Fibroblast of villous mesenchyme (primary cell): ENCODE measurements at places on chromosomes 12 and 14. TPM values are rescaled to one million over a fixed set of nuclear protein-coding genes. Genes with fewer than 3 reads are reported as not detected.
A peak's percentile ranks its signal among the peaks of the same experiment; 100 is the strongest.

- DNase-seq: no peak
These were observed 37.1 kb downstream of the CMKLR1 start for GRCh38 chr12:108302016-108302402.

OVCH1 gene
- total RNA-seq: under 0.01 TPM in 2 replicates

KCNJ8 gene
- 5.2 and 19.4 TPM in 2 replicates for total RNA-seq

GRCh38 chr12:68739891-68740290 lies 6.1 kb upstream of the SLC35E3 start:
- no peak for DNase-seq

DNA sequence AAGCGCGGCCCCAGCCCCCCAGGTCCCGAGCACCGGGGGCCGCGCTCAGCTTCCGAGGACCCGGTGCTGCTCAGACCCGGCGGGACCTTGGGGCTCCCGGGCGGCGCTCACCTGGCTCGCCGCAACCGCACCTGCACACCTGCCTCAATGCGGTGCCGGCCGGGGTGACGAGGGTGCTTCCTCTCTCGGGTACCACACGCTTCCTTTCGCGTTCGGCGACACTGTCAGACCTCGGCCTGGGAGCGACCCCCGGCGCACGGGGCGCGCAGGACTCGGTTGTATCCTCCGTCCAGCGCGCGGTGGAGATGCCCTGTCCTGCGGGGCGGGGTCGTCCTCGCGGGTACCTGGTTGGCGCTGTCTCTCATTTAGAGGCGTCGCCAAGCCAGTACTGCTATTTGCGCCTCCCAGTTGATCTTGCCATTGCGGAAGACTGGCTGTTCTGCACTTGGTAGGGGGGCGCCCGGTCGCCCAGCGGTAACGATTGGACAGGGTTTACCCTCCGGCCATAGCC lies 718 bp downstream of the PACS2 start:
- peak; percentile 42 for DNase-seq

HAL gene
- not detected in 2 replicates for total RNA-seq

GRCh38 chr12:97960225-97960624 lies 497.6 kb downstream of the RMST start:
- DNase-seq: no peak

RASAL1 gene
- total RNA-seq: not detected in 2 replicates

- DNase-seq: no peak
These were observed 37.4 kb downstream of the MMAB start for GRCh38 chr12:109535863-109536250.

C12orf43 gene
- total RNA-seq: 13.0 and 14.2 TPM in 2 replicates

DNA sequence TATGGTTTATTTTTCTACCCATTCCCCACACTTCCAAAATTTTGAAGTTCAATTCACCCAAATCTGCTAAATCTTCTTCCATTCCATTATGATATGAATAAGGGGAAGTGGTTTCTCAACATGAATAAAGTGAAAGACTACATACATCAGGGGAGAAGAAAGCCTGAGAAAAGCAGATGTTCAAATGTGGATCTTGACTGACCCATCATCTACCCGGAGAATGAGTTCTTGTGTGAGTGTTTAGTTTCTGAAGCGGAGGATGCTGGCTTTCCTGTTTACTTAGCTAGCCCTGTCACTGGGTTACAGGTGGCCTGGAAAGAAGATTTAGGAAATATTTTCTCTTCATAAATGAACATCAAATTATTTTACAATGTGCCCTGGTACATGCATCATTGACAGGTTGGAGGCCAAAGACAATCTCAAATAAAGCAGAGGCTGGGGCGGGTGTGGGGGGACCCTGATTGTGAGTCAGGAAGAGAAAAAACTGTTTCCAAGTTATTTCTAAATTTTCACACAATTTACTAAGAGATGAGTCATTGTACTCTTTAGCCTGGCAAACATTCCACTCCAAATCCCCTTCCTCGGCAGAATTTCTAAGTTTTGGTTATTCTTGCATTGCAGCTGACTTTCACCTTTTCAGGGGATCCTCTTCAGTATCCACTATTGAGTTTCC lies 135.6 kb downstream of the SLC25A21 start:
- DNase-seq: no peak

- DNase-seq: peak; percentile 42
These were observed 6.6 kb downstream of the SLC38A2 start for GRCh38 chr12:46365951-46366379.

- DNase-seq: peak; percentile 52
These were observed at the start of gene IGFBP6 for GRCh38 chr12:53097564-53098353. Gene IGFBP6 (plus strand): TSS chr12:53097667. CDS start chr12:53097718, 51 bp downstream.

DNA sequence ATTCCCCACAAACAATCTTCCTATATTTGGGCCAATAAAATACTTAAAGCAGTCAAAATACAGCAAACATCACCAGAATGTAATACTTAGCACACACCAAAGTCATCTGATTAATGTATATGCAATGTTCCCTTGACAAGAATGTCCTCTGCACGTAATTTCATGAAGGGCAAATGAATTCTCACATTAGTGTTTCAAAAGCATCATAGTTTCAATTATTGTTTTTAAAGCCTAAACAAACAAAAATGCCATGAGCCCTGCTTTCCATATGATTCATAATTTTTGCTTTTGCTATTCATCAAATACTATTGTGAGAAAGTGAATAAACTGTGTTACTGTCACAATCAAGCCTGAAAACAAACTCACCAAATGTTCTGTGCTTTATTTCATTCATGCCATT lies 156.0 kb downstream of the EPS8 start:
- peak; percentile 51 for DNase-seq

SOAT2 gene
- total RNA-seq: not detected in 2 replicates

- no peak for DNase-seq
These were observed 52.9 kb upstream of the OXA1L start for GRCh38 chr14:22713631-22713950.

- peak; percentile 60 for DNase-seq
These were observed 12.2 kb downstream of the ITPK1 start for GRCh38 chr14:93103392-93104080.

ALX1 gene
- total RNA-seq: 0.64 and 1.3 TPM in 2 replicates

DNA sequence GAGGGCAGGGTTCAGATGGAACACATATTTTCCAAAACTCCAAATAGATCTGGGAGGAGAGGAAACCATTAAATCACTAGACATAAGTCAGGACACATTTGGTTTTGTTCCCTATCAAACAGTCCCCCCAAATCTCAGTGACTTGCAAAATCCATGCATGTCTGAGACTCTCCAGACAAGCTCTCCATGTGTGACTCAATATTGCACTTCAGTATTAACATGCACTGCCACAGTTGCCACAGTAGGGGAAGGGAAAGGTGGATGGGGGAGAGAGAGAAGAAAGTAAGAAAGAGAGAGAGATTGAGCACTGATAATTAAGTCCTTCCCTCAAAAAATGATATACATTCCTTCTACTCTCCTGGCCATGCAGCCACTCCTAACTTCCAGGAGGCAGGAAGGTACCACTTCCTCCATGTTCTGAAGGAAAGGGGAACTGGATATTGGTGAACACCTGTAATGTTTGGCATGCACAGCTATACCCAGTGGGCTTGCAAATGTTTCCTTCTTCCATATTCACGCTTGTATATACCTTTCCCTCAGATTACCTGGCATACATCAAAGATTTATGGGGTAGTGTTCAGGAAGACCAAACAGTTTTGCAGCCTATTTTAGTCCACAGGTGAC lies 310.0 kb downstream of the ZFP36L1 start:
- DNase-seq: no peak

- peak; percentile 47 for DNase-seq
These were observed 612 bp downstream of the PPTC7 start for GRCh38 chr12:110582276-110583136.

- peak; percentile 100 for DNase-seq
These were observed at the start of gene HIF1A for GRCh38 chr14:61694830-61695694. Gene HIF1A (plus strand): TSS chr14:61695513. CDS start chr14:61695805, 292 bp downstream.

DNA sequence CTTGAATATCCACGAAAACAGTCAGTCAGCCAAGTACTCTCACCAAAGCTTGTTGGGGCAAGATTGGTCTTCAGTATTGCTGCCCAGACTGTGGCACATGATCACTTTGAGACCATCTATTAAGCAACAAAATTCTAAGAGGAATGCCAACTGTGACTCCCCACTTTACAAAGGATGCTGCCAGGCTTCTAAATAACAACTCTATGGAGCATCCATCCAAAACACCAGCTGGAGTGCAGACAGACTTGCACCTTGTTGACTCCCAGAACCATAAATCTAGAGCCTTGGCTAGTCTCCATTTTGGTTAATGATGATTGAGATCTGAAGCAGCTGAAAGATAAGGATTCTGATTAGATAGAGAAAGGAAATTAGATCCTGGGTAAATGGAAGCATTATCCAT lies 132.8 kb downstream of the DIO2 start:
- DNase-seq: no peak

DNA sequence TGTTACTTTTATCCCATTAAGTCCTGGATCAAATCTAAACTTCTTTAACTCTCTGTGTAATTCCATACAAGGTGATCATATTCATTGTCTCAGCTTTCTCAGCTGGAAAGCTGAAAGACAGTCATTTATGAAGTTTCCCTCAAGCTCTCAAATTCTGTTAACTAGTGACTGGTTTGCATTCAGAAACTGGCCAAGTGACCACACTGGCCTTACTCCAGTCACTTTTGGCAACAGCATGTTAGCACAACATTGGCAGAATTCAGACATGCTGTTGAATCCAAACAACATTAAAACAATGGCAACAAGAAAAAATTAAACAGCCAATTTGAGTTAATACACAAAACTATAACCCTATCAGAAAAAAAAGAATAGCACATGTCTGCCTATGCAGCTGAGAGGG lies 343.3 kb downstream of the MDGA2 start:
- no peak for DNase-seq

DNA sequence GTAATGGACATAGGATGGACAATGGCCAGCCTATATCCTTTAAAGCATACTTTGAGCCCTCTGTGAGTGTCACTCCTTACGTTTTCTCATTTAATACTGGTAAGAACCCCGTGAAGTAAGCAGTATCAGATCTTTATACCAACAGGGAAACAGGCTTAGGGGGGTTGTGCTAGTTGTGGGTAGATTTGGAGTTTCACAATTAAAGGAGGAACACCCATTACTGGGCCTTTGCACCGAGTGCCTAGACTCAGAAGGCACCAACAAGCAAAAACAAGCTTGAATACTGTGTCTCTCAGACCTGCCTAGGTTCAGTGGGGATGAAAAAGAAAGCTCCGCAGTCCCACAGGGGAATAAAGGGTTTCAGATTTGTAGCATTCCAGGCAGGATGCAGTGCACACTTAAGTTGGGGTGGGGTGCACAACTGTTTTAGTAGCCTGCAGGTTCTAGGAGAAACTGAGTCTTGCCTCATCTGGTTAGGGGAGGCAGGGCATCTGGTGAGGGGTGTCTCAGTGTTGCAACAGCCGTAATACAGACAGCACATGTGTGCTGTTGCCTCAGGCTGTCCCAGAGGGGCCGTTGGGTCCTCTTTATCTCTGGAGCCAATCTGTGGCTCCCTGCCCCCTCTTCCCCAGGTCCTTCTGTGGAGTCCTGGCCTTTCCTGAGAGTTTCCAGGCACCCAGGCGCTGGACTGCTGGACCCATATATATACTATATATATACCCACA lies 51.2 kb downstream of the IRAK3 start:
- DNase-seq: peak; percentile 42

- no peak for DNase-seq
These were observed 206.5 kb downstream of the SUDS3 start for GRCh38 chr12:118582863-118583262.

DNA sequence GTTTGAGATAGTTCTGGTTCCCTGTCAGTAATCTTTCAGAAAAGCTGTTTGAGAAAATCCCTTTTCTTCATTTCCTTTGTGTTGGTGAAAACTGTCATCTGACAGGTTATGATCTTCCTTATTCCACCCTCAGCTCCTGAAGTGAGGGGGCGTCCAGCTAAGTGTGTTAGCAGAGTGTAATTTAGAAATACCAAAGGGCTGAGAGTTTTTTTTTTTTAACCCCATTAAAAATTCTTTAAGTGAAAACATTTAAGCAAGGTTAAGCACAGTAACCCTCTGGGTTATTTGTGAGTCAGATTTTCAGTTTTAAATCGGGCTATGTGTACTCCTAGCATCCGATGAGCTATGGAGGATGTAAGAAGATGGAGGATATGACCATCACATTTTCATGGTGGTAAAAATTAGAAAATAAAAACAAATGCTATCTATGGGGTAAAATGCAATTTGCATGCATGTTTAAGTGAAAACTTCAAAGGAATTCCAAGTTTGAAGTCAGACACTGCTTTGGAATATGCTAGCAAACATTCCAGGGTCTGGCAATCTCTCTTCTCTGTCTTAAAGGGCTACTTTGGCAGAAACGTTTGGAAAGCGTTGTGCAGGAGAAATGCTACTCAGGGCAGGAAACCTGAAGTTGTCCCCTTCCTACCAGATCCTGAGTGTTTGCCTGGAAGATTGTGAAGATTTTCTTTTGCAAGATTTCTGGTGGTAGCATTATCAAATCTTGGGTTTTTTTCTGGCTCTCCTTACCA lies 197.0 kb upstream of the PRICKLE1 start:
- DNase-seq: no peak

GRCh38 chr12:109729371-109729781 lies 15.8 kb downstream of the FAM222A start:
- DNase-seq: no peak

SMCO2 gene
- under 0.01 TPM in 1 of 2 replicates, not detected in the other for total RNA-seq

GRCh38 chr12:3468836-3469235 lies 22.2 kb upstream of the PRMT8 start:
- no peak for DNase-seq

CREBL2 gene
- total RNA-seq: 25.1 and 33.2 TPM in 2 replicates

TMEM119 gene
- 83.3 and 186 TPM in 2 replicates for total RNA-seq

MAPKAPK5 gene
- total RNA-seq: 32.4 and 34.1 TPM in 2 replicates

- DNase-seq: no peak
These were observed 3.2 kb upstream of the MIA2 start for GRCh38 chr14:39230416-39231035.

ZDHHC22 gene
- total RNA-seq: not detected in 2 replicates

DNA sequence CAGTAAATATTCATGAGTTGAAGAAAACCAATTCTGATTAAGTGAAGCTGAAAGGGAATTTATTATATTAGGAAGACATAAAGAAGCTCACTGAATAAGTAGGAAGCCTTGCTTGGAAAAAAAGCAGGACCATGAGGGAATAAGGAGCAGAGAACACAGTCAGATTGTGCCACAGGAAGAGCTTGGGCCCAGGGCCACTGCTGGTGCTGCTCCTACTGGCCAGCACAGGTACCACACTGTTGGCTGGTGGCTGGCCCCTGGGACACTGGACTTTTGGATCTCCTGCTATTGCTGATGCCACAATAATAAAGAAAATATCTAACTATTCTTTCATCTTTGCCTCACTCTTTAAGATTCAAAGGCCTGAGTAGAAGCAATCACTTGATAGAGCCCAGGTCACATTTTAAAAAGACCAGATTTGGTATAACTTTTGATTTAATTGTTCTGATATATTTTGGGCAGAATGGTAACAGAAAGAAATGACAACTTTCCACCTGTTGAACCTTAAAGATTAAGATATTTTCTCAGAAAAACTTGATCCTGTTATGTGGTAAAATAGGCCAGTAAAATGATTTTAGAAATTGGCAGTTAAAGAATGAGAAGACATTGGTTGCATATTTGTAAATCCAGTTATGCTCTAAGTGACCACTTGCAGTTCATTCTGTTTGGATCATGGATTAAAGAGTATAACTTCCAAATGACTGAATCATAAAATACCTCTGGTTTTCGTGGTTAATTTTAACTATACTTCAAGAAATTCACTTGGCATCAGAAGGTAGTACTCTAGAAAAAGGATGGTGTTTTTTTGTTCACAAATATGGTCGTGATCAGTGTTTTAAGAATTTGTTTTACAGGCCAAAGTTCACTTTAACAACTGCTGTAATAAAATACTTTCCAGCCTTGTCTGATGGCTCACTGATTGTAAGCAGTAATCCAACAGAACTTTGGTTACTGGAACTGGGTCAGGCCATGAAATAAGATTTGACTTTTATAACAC lies 68.3 kb downstream of the DERA start:
- DNase-seq: peak; percentile 68

GRCh38 chr12:105581420-105581819 lies 250.9 kb downstream of the C12orf75 start:
- DNase-seq: no peak

USP44 gene
- 3.9 and 5.2 TPM in 2 replicates for total RNA-seq

ADGRD1 gene
- total RNA-seq: under 0.01 TPM in 2 replicates

CLEC2A gene
- not detected in 2 replicates for total RNA-seq
